ENCODE measurements at places on chromosomes 3 and 15. TPM values are rescaled to one million over a fixed set of nuclear protein-coding genes. Genes with fewer than 3 reads are reported as not detected.

DNA sequence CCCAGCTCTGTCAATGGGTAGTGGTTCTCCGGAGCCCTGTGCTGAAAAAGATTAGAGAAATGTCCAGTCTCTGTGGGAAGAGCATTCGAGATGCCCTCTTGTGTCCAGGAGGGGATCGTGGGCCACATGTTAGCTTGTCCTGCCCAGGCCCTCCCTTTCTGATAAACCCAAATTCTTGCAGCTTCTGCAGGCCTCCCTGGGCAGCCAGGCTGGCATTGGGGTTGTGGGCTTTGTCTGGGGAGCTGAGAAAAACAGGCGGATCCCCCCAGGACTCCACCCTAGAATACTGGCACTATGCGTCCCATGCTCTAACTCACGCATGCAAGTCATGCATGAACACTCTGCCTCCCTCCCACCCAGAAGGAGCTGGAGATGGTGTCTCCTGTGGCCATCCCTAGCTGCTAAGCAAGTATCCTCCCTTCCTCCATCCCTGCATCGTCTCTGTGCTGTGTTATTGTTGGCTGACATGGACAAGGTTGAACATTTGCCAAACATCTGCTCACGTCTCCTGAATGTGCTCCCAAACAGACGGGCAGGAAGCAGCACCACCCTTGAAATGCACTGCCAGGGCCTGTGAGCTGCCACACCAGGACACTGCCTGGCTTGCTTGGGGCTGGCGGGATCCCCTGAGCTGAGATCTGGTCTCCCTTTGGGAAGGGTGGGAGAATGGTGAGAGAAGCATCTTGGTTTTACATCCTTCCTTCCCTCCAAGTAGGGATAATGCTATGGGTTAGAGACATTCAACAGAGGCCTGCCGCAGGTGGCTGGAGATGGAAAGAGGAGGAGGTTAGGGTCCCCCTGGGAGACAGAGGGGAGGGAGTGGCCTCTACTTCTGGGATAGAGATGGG is 26.5 kb downstream of the CFAP161 start:
- DNase-seq: peak; percentile 77

DNA sequence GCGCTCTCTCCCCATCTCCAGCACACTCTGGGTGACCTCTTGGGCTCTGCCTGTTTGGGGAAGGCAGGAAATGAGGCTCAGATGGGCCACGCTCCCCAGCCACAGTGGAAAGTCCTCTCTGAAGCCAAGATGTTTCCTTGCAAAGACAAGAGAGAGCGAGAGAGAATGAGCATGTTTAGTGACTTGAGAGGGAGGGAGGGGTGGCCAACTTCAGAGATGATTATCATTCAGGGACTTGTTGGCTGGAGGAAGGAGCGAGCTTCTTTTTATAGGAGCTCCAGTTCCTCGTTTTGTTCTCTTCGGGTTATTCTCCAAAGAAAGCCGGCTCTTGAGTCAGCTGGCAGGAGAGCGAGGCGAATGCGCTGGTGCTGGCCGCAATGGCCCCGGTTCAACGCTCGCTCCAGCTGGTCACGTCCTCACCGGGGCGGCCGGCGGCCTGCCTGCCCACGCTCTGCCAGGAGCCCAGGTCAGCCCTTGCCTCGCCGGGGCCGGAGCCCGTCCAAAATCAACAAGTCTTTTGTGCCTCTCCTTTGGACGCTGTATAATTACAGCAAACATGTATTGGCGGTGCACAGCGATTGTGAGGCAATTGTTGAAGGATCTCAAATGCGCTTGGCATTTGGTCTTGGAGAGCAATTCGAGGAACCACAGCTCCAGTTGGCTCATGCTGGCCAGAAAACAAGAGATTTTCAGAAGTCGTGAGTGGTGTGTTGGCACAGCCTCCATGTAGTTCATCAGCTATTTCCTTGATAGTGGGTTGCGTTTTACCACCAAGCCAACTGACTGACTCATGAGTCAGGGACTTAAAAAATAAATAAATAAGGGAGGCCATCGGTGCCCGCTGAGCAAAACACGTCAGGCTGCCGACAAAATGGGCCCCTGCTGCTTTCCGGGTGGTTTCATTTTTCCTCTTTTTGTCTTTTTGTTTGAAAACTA is 288.6 kb downstream of the UACA start:
- peak; percentile 83 for DNase-seq

DNA sequence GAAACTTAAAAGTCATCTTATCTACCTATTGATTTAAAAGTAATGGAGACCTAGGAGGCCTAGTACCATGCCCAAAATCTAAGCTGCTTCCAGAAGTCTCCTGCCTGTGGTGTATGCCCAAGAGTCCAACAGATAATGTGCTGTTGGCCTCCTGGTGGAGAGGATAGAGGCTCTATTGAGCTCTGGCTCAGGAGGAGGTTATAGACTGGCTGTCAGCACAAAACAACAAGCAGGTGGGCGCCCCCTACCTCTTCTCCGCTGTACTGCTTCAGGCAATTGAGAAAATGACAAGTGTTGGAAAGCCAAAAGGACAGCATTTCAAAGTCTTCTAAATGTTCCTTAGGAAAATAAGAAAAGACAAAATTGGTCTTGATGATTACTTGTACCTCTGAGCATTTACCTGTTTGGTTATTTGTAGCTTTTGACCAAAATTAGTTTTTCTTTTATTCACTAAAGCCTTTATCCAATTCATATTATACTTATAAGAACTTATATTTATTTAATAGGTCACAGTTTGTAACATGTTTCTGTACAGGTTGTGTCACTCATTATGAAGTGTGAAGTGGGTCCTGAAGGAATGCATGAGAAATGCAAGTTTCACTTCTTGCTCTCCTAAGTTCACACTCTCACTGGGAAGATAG is 17.2 kb upstream of the GNB5 start:
- peak; percentile 69 for DNase-seq

- no peak for DNase-seq
Observed at GRCh38 chr3:189967254-189967865, 153.3 kb downstream of the P3H2 start.

- DNase-seq: no peak
Observed at GRCh38 chr3:130093741-130094391, 12.2 kb downstream of the ALG1L2 start.

GRCh38 chr15:22915866-22916515 is 64.2 kb downstream of the CYFIP1 start:
- no peak for DNase-seq

GRCh38 chr15:36126194-36126593 is 453.2 kb upstream of the CDIN1 start:
- no peak for DNase-seq

GRCh38 chr3:58028902-58029301 is 20.7 kb downstream of the FLNB start:
- DNase-seq: no peak

- DNase-seq: no peak
Observed at GRCh38 chr3:89474333-89475130, 367.1 kb downstream of the EPHA3 start.

GRCh38 chr3:69865925-69866679 is 126.8 kb downstream of the MITF start:
- DNase-seq: peak; percentile 61

Gene RTP3
- not detected for total RNA-seq

Gene GPR149
- not detected for total RNA-seq

Gene EXD1
- not detected for total RNA-seq

Gene UQCC5
- 3.1 TPM for total RNA-seq
